Type B pancreatic cell (in vitro differentiated cells): ENCODE measurements at places on chromosomes 1 and 21.

GRCh38 chr1:40389322-40389803, 15.8 kb downstream of the SMAP2 start:
- no peak for DNase-seq

DNA sequence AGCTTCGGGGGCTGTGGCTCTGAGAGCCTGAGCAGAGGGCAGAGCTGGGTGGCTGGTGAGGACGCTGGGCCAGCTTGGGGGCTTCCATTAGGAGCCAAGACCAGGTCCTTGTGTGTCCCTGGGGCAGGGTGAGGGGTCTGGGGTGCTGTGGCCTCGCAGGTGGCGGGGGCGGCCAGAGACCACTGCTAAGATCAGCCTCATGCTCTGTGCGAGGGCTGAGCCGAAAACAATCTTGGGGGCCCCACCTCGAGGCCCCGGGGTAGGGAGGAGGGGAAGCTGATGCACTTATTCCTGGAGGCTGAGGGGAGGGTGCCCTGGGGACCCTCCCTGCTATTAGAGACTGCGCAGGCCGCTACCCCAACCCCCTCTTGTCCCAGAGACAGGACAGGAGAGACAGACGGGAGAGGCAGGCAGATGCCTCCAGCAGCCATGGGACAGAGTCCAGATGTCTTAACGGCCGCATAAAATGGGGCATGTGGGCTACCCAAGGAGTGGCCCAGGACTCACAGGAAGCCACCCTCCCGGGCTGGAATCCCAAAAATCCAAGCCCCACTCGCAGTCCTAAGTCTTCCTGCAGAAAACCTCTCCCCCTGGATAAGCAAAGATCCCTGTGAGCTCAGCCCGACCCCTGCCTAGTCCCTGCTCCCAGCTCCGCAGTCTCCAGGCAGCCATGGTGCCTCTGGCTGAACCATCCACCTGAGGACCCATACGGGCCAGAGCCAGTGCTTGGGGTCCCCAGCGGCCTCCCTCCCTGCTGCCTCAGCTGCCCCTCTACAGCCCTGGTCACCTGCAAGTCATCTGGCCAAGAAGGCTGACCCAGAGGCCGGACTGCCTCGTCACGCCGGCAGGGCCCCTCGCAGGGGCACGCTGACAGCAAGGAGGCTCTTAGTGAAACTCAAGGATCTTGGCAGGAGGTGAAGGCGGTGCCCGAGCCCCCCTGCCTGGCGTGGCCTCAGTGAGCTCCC, 43.6 kb upstream of the COL18A1 start:
- DNase-seq: no peak

GRCh38 chr1:168179438-168180147, 831 bp downstream of the TIPRL start:
- DNase-seq: no peak

DNA sequence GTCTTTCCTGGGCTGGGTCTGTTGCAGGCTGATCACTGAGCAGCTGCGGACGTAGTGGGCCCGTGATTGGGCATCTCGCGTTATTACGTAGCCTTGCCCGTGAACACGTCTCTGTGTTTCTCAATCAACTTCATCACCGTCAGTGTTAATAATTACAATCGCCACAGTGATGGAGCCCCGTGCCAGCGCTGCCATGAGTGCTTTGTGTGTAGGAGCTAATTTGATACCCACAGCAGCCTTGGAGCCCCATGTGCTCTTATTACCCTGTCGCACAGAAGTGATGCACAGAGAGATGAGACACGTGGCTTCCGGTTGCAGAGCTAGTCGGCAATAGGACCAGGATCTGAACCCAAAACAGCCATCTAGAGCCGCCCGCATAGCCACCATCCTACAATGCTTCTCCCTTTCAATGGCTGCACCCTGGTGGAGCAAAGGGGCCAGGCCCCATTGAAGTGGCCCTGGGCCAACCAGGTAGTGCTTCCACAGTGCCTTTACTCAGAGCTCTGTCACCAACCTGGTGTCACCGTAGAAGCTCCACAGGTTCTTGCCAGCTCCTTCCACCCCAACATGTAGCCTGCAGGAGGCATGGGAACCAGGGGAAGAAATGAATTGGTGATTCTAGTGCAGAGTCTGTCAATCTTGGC, 398.5 kb upstream of the VAMP3 start:
- no peak for DNase-seq

DNA sequence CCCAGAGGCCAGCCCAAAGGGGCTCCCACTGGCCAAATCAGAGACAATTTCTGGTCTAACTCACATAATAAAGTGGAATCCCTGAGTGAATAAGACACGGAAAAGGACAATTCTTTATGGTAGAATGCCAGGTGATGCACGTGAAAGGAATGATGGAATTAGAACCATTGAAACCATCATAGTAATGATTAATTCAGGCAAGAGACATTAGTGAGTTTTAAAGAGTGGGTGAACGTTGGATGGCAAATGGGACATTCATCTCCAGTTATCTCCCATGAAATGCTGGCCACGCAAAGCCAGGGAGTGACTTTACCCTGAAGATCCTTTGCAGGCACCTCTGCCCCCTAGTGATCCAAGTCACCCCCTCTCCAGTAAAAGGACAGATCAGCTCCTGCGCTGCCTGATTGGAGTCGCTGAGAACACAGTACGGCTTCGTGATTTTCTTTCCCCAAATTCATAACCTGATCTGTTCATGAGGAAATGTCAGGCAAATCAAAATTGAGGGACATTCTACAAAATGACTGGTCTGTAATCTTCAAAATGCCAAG, 87.5 kb downstream of the AJAP1 start:
- no peak for DNase-seq

GRCh38 chr1:151293093-151293492, 11.0 kb downstream of the ZNF687 start:
- no peak for DNase-seq

DNA sequence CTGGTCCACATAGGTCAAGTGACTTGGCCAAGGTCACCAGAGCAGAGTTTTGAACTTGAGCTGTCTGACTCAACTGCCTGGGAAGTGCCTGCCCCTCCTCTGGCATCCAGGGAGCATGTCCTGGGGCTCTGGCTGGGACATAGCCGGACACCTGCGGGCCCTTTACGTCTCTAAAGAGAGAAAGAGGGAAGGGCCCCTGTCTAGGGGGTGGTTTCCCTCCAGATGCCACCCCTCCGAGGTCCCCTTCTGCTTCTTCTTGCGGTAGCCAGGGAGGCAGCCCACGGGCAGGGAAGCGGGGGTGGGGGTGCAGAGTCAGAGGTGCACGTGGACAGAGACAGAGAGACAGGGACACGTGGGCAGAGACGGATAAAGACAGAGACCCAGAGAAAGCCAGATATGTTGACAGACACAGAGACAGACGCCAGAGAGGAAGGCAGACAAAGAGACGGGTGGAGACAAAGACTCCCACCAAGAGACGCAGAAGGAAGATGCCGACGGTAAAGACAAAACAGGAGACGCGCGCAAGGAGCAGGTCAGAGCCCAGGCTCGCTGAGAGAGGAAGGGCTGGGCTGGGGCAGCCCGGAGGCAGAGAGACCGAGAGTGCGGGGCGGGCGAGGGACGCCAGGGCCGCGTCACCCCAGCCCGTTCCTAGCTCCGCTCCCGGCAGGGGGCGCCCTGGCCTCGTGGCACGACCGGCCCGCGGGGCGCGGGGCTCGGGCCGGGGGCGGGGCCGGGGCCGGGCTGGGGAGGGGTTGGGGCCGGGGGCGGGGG, 458 bp upstream of the ALPL start:
- DNase-seq: peak; percentile 91

- no peak for DNase-seq
Observed at GRCh38 chr1:51506537-51506936, 12.5 kb downstream of the EPS15 start.

- no peak for DNase-seq
Observed at GRCh38 chr1:67987046-67987799, 63.2 kb downstream of the DIRAS3 start.

- no peak for DNase-seq
Observed at GRCh38 chr1:154968731-154969130, 1.8 kb downstream of the SHC1 start.

DNA sequence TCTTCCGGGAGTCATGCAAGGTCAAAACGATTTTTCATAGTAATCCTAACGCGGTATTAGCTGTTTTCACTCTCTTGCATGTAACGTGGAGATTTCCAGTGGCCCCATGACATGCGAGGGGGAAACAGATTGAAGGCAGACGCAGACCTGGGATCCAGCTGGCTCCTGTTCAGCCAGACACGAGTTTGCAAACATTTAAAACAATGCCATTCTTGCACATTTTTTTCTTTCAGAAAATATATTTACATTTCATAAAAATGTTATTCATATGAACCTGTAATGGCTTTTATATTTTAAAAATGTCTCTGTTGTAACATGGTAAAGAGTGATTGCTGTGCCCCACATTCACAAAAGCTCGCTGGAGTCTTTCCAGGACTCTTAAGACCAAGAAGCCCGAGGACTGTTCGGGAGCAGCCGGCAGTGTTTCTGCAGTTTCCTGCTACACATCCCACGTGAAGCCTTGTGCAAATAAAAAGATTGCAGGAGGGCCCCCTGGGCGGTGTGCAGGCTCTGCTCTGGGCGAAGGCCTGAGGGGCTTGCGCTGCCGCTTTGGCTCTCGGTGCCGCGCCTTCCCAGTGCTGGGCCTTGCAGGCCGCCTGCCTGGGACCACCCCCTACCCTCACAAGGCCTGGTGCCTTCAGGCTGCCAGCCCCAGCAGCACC, 184.9 kb downstream of the DYRK1A start:
- DNase-seq: no peak

DNA sequence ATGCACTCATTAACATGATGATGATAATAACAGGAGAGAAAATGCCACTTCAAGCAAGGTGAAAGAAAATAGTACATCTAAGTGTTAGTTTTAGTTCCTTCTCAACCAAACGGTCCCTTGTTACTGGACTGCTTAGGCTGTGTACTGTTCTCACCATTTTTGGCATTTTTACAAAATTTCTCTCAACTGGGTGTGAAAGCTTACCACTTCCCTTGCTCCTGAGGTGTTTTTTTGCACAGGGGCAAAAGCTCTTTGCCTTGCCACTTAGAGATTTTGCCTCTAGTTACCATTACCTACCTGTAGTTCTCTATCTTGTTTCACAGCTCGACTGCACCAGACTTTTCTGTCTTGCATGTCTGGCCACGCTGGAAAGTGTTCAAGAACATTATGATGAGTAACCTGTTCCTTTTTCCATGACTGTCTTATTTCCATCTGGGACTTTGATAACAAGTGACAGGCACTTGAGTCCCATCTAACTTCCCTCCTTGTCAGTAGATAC, 10.7 kb downstream of the NEK7 start:
- no peak for DNase-seq

DNA sequence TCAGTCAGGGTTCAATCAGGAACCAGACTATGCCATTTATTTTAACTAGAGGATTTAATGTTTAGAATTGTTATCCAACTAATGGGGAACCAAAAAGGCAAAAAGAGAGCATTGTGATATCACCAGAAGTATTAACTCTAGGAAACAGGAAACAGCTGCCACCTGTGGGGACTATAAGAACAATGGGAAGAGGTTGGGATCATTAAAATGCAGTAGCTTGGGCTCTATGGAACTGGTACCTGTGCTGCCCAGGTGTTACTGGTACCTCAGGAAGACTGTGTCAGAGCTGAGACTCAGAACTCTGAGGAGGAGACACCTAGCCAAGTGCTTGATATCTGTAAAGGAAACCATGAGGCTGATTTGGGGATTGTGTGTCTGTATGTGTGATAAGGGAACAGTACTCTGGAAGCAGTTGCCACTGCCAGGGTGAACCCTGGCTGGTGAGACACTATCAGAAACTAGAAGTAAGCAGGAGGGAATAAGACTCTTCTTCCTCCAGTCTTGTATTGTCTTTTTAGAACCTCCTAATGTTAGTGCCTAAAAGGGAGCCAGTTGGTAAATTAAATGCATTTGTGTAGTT, 49.4 kb downstream of the MAN1A2 start:
- DNase-seq: no peak

GRCh38 chr1:48568501-48568900, 96.5 kb upstream of the SPATA6 start:
- no peak for DNase-seq

GRCh38 chr1:158274797-158275196, 14.9 kb upstream of the CD1C start:
- DNase-seq: no peak

- no peak for DNase-seq
Observed at GRCh38 chr1:1137256-1138045, 21.6 kb upstream of the C1orf159 start.

- DNase-seq: no peak
Observed at GRCh38 chr1:10388387-10388715, 10.5 kb upstream of the PGD start.

DNA sequence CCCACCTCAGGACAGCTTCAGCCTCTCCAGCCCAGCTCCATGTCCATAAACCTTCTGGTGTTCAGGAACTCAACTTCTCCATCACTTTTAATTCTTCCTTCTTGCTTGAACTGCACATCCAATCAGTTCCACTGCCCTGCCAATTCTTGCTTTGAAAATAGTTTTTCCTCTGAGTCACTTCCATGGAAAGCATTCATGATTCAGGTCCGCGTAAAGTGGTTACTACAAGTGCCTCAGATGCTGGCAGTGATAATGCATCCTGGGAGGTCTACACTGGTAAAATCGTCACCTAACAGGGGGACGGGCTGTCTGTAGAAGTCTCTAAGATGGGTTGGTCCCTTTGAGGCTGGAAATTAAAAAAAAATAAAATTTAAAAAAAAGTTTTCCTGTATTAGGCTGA, 25.9 kb upstream of the RCAN1 start:
- DNase-seq: no peak

DNA sequence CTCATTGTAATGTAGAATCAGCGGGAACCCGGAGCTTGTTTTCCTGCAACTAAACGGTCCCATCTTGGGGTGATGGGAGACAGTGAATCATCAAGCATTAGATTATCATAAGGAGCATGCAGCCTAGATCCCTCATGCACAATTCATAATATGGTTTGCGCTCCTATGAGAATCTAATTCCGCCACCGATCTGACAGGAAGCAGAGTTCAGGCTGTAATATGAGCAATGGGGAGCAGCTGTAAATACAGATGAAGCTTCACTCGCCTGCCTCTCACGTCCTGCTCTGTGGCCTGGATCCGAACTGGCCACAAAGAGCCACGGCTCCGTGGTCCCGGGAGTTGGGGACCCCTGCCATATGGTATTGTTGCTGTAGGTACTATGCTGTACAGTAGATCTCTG, 1.6 kb downstream of the IFI44 start:
- no peak for DNase-seq

DNA sequence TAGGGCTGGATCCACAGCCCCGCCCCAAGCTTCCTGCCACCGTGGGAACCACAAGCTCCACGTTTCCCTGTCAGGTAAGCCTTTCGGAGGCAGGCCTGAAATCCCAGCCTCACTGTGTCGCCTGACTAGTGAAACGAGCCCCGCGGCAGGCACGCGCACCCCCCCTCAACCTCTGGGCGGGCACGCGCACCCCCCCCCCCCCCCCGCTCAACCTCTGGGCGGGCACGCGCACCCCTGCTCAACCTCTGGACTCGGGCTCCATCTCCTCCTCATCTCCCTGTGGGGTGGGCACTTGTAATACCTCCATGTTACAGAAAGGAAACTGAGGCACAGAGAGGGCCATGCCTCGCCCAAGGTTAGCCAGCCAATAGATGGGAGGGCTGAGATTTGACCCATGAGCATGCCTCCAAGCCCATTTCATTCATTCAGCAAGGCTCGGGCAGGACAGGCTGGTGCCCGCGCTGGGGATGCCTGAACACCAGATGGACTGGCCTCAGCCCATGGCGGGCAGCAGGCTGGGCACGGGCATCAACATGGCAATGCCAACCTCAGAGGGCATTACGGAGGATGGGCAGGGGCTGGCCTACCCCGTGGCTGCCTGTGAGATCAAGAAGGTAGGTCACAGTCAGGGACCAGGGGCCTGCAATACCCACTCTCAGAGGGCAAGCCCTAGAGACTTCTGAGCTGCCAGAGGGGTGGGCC, 4.7 kb downstream of the CFAP410 start:
- no peak for DNase-seq

- DNase-seq: no peak
Observed at GRCh38 chr1:171251042-171251951, 3.0 kb downstream of the FMO1 start.
